ENCODE measurements at places on chromosomes 11 and 22. TPM values are rescaled to one million over a fixed set of nuclear protein-coding genes. Genes with fewer than 3 reads are reported as not detected.

Gene FOLR2
- total RNA-seq = not detected

Gene MRPL21
- total RNA-seq = 67.7 TPM

Gene ESAM
- total RNA-seq = 0.50 TPM

Gene FGF19
- not detected for total RNA-seq

Gene TMEM126A
- total RNA-seq = 41.5 TPM

Gene CCDC81
- 0.73 TPM for total RNA-seq

Gene BAIAP2L2
- 0.77 TPM for total RNA-seq

Gene SCUBE2
- total RNA-seq = 0.23 TPM

Data from T-helper 2 cell treated with Interferon-gamma antibody and Interleukin-4, amounts not matched to agents 100 ng/mL and 5 ng/mL, for 36 hours (primary cell).